ENCODE measurements at places on chromosomes 2 and 18.

- no peak for DNase-seq
Observed at GRCh38 chr2:121142452-121142851, 142.6 kb downstream of the TFCP2L1 start.

DNA sequence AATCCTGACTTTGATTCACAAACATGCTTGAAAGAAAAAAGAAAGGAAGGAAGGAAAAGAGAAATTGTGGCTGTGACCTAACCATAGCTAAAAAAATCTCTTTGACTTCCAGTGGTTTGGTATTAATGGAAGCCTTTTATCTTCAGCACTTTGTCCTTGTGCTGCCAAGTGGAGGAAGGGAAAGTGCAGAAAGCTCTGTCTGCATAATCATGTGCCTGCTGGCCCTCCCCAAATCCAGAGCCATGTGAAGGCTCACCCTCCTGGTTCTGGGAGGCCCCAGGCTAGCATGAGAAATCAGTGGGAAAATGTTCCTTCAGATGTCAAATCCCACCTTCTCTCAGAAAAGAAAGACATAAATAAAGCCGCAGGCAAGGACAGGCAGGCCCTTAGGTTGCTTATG, 48.3 kb upstream of the BMPR2 start:
- no peak for DNase-seq

- DNase-seq: no peak
Observed at GRCh38 chr2:204365811-204366210, 179.5 kb upstream of the PARD3B start.

DNA sequence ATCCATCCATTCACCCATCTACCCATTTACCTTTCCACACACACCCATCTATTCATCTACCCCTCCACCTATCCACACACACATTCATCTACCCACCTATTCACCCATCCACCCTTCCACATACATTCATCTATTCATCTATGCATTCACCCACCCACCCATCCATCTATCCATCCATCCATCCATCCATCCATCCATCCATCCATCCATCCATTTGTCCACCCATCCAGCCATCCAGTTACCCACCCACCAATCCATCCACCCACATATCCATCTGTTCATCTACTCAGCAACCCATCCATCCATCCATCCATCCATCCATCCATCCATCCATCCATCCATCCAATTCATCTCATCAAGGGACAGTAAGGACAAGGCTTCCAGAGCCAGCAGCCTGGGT, 74.0 kb downstream of the INHBB start:
- DNase-seq: no peak

GRCh38 chr2:170523506-170523905, 191.6 kb upstream of the SP5 start:
- DNase-seq: no peak

GRCh38 chr2:46390901-46391395, 88.4 kb upstream of the TMEM247 start:
- DNase-seq: no peak

DNA sequence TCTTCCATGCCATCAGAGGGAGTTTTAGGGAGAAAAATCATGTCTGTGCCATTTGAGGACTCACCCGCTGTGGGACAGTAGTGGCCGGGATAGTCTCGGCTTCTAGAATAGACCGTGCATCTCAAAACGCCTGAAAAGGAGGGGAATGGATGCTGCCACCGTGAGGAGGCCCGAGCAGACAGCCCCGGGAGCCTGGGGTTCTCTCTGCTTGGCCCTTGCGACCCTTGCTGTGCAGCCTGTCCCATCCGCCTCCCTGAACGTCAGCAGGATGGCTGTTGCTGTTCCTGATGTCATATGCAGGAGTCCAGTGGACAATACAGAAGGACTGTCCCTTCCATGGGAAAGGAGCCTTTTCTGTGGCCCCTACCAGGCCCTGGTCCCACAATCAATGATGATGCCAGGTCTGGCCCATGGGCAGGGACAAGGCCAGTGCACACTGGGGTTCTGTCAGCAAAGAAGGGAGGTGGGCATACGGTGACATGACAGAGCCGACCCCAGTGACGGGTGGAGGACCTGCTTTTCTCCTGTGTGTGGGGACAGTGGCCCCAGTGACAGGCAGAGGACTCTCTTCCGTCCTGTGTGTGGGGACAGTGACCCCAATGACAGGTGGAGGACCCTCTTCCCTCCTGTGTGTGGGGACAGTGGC, 58.8 kb downstream of the ACKR3 start:
- DNase-seq: no peak

DNA sequence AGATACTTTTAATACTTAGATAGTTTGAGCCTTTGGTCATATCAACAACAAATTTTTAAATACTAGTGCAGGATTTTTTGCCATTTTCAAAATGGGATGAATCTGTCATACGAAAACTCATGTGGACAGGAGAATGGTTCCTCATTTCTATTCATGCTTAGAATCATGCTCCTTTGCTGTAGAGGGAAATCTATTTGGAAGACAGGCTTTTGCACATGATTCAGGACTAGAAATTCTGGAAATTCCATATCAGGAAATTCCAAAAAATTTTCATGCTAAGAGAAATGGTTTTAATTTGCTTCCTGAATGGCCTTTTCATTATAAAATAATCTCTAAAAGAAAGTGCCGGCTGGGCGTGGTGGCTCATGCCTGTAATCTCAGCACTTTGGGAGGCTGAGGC, 39.3 kb downstream of the MOGAT1 start:
- DNase-seq: no peak

DNA sequence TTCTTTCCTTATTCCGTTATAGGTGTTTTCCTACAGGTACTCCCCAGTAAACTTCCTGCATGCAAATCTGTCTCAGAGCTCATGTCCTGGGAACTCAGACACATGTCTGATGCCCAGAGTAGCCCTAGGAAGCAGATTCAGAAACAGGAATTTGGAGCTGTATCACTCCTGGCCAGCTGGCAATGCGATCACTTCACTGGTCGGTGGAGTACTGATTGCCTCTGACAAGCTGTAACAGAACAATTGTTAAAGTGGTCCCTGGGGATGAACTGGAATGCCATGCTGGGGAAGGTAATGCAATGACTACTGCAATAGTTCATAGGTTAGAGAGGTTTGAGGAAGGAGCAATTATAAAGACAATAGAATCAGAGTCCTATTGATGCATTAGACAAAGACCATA, 131.6 kb upstream of the DOCK10 start:
- DNase-seq: no peak

GRCh38 chr18:9714266-9715087, 6.4 kb downstream of the RAB31 start:
- DNase-seq: no peak

DNA sequence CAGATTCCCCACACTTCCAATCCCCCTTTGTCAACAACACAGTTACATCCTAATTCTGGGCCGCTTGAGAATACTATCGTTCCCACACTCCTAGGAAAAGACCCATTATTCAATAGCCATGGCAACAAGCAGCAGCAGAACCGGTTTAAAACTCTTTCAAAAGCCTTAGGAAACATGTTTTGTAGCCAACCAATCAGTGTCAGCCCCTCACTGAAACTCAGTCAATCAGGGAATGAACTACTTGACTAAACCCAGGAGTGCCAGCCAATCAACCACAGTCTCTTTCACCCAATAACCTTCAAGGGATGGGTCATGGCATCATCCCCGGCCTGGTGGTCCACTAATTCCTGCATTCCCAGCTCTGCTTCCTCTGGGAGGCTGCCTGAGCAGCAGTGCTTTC, 204.8 kb upstream of the HS6ST1 start:
- DNase-seq: no peak

DNA sequence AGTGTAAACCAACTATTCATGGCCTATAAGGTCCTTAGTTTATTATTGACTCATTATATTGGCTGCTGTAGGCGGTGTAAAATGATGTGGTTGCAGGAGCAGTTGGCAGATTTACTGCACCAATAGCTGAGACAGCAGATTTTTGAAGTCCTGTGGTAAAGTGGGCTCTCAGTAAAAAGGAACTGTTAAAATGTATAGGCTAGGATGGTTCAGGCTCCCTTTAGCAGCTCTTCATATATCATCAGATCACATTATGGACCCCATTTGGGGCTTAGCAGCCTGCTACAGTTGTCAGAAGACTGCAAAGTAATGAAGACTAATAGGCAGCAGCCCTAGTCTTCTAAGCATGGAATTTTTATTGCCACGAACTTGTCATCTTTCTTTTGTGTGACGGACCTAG, 27.8 kb downstream of the MTX2 start:
- no peak for DNase-seq

- no peak for DNase-seq
Observed at GRCh38 chr2:112718863-112719370, 1.9 kb upstream of the NT5DC4 start.

DNA sequence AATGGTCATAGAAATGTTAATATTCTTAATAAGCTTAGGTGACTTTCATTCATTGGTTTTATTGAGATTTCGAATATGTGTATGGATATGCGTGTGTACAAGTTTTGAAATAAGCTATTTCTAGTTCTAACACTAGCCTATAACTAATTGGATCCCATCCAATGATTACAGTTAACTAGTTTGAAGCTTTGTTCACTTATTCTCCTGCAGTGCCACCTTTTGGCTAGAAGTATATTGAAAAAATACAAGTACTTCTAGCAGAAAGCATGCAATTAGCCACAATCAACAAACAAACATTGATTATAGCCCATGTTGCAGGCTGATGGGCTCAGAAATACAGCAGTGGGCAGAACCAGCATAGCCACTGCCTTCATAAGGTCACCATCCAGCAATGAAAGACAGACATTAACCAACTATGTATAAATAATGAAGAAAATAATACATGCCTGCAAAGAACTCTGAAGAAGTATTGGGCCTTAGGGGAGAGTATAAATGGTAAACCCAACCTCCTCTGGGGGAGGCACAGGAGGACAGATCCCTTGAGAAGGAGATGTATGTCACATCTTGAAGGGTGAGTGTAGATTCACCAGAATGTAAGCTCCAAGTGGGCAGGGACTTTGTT, 5.1 kb upstream of the PIEZO2 start:
- DNase-seq: no peak

DNA sequence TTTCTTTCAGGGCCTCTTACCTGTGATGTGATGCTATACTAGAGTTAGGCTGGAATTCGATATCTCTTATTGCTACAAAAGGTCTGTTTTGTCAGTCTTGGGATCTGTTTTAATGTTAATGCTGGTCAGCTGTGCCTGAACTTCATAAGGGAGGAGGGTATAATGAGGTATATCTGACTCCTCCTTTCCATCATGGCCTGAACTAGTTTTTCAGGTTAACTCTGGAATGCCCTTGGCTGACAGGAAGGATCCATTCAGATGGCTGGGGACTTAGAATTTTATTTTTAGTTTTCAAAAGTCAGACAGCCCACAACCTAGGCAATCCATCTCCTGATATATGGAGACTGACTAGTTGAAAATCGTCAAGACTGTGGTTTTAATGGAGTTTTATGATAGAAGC, 35.9 kb upstream of the TBC1D8 start:
- DNase-seq: no peak

GRCh38 chr2:194705398-194705797, 951.6 kb upstream of the SLC39A10 start:
- no peak for DNase-seq

- DNase-seq: no peak
Observed at GRCh38 chr18:47346016-47346415, 94.6 kb upstream of the SKOR2 start.

All from memory B cell (primary cell).